CD4-positive, alpha-beta T cell treated with Interleukin-1 beta for 1 hour (primary cell): ENCODE measurements at places on chromosomes 13 and 19.

DNA sequence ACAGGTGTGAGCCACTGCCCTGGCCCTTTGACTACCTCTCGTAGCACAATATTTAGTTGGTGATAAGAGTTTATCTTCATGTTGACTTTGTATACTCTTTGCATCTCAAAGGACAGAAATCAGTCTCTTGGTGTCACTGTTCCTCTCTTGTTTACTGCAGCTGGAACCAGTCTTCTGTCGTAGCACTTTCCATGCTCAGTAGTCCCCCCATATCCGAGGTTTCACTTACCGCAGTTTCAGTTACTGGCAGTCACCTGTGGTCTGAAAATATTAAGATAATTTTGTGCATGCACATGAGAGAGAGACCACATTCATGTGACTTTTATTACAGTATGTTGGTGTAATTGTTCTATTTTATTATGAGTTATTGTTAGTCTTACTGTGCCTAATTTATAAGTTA, 49.1 kb downstream of the WASF3 start:
- no peak for DNase-seq

GRCh38 chr19:17767559-17767958, 16.3 kb downstream of the FCHO1 start:
- no peak for DNase-seq

DNA sequence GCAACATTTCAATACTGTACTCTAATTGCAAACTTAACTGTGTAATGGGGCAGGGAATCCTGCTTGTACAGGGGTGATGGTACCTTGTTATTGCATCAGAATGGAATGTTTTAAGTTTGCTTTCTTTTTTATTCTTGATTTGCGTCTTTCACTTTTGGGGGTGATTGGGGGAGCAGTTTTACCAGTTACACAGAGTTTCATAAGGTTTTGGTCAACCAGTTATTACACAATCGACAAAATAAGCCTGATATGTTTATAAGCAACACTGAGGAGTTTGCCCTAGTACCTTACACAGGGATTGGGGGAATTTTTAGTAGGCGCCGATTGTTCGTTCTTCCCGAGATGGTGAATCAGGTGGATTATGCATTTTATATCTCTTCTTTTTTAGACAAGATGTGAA, 2.7 kb downstream of the KLF5 start:
- DNase-seq = no peak

- DNase-seq = no peak
Observed at GRCh38 chr19:7376151-7376852, 27.6 kb downstream of the ARHGEF18 start.

GRCh38 chr13:33545492-33545891, 259.9 kb upstream of the STARD13 start:
- no peak for DNase-seq

DNA sequence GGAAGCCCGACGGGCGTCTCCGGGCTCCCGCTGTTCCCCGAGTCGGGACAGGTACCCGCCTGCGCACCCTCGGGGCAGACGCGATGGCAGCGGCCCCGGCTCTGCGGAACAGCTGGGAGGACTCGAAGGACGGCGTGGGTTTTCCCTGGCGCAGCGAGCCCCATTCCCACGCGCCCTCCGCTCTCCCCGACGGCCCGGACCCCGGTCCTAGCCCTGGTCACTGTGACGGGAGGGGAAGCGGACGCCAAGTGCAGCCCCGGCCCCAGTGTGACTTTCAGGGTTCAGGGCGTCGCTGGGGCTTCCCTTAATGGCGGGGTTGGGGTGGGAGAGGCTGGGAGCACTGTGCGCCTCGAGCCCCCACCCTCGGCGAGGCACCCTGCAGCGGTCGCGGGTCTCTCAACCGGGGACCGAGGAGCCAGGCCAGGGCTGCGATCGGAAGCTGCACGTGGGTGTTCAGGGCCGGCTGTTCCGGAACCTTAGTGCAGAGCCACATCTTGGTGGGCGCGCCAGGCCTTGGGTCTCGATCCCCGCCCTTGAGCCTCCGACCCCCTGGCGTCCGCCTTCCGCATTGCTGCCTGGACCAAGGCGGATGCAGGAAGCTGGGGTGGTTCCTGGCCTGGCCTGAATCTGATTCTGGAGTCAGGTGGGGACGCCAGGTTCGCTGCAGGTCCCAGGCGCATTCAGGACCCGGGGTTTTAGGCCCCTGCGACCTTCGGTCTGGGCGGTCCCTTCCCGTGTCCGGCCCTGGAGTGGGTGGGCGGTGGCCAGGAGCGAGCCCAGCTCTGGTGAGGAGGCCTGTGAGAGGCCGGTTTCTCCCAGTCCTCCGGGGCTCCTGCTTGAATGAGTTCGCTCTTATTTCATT, 3.5 kb downstream of the LGALS7B start:
- peak; percentile 39 for DNase-seq

DNA sequence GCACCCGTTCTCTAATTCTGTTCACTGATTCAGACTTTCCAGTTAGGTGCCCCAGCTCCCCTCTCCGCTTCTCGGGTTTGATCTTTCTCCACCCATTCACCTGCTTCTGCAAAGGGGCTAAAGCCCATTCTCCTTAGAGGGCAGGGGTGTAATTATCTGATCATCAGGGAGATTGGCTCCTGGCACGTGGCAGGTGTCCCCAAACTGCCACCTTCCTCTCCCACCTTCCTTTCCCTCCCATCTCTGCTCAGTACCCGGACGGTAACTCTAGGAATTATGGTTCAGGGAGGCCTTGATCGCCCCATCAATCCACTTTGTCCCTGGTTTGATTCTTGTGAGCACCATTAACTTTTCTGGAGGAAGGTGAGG, 212 bp downstream of the FFAR1 start:
- DNase-seq = no peak

DNA sequence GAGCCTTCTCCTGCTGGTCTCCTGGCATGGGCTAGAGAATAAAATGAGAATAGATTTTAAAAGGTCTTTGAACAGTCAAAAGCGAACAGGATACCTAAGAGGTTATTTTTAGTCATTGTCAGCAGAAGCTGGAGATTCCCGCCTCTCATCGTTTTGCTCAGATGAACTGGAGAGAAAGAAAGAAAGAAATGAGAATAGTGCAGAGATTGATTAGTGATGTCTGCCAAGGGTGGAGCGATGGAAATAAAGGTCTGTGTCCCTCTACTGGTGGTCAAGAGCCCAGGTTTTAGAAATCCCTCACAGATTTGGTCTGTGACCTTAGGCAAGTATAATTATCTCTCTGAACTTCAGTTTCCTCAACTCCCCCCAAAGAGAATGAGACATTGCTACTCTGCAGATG, 5.3 kb downstream of the NCAN start:
- DNase-seq = no peak

GRCh38 chr19:11446652-11447301, 11.3 kb downstream of the PRKCSH start:
- DNase-seq = peak; percentile 51

DNA sequence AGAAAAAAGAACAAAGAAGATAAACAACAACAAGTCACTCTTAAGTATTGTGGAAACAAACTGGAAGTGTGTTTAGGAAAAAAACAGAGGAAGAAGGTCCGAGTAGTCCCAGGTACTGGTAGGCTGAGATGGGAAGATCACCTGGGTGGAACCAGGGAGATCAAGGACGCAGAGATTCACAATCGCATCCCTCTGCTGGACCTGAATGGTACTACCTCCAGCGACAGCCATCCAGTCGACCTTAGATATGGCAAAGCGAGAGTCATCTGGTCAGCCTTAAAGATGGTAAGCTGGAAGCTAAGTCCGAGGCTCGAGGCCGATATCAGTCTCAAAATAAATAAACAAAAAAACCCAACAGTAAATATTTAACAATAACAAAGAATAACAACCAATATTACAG, 44.9 kb upstream of the ZNF91 start:
- DNase-seq = no peak

- no peak for DNase-seq
Observed at GRCh38 chr13:45621950-45622349, 6.4 kb upstream of the ERICH6B start.

DNA sequence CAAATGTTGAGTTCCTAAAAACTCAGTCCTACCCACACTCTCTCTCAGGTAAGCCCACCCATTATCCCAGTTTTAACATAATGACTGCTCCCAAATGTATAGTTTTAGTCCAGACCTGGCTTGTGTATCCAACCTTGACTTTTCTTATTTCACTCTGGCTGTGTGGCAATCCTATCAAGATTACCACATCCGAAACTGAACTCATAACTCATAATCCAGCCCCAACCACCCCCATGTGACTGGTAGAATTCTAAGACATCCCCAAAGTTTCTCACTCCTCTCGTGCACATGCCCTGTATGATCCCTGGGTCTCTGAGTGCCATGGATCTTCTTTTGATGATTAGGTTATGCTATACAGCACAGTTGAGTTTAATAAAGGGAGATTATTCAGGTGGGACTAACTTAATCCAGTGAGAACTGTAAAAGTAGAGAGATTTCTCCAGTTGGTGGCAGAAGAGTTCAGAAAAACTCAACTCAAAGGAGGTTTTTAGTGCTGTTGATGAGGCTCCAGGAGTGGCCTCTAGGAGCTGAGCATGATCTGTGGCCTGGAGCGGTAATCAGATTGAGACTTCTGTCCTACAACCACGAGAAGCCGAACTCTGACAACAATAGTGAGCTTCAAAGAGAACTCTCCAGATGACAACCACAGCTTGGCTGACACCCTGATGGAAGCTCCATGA, 413.4 kb downstream of the ZNF536 start:
- DNase-seq = no peak

- DNase-seq = no peak
Observed at GRCh38 chr13:111845621-111846351, 221.2 kb upstream of the SOX1 start.

- no peak for DNase-seq
Observed at GRCh38 chr13:35843272-35843671, 287.9 kb downstream of the DCLK1 start.

DNA sequence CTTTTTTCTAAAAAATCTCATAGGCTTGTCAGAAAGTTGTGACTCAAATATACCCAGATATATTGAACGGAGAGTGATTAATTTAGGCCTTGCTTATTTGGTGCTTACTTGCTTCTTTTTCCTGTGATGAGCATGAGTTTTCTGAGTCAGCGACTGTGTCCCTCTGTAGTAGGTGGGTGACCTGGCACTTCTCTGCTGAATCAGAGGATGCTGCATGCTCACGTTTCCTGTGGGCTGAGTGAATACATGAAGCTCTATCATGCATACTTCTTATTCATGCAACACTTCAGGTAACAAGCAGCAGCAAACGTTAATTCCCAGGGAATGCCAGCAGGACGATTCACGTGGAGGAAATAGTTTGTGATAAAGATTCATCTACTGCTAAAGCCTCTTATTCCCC, 245.0 kb downstream of the KLF5 start:
- DNase-seq = no peak

- DNase-seq = no peak
Observed at GRCh38 chr19:49111218-49111998, 2.8 kb upstream of the LIN7B start.

DNA sequence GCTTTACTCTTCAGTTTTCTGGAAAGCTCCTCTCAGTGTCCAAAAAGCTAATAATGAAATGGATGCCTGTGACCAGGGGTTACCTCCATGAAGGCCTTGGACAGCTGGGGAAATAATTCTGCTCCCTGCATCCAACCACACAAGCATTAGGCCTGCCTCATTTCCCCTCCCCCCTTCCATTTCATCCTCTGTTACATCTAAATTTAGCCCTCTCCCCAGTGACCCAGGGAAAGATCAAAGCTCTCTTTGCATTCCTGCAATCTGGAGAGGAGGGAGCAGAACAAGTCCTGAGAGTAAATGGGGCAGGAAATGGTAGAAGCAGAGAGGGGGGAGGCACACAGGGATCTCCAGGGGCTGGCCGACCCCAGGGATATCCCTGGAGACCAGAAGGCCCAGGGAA, 452.7 kb downstream of the TSHZ3 start:
- no peak for DNase-seq

DNA sequence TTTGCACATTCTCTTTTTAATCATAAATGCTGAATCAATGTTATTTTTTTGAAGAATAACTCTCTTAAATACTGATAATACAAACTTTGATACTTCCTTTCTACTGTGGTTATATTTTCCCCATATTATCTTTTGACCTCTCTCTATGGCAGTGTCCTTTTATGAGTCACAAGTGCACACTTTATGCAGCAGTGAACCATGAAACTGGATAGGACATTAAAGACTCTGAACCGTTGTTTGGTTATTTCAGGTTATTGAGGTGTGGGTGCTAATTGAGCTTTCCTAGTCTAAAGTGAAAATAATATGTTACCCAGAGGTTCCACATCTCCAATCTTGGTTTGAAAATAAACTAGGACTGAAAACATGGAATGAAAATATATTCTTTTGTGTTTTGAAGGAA, 71.4 kb downstream of the DGKH start:
- DNase-seq = no peak

DNA sequence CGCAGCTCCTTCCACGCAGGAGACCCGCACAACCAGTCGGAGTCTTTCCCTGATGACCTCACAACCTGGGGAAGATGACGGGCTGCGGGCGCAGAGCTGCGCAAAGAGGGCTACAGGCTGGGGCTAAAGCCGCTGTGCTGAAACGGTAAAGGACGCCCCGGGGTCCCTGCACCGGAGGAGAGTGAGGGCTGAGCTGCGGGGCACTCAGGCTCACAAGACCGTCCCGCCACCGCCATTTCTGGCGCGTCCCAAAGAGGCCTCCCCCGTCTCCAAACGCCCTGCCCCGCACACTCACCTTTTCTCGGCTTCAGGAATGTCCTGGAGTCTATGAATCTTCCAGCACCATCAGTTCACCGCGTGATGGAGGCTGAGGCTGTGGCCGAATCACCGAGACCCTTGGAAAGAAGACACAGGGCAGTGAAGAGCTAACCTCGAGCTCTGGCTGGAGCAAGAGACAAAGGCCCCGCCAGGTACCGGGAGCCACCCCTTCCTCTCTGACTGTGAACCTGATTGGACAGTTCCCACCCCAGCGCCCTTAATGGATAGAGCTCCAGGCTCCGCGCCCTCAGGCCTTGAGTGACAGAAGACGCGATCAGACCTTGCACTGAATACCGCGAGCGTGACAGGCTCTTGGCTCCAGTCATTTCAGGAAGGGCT, 41.8 kb upstream of the ZNF429 start:
- DNase-seq = peak; percentile 38

DNA sequence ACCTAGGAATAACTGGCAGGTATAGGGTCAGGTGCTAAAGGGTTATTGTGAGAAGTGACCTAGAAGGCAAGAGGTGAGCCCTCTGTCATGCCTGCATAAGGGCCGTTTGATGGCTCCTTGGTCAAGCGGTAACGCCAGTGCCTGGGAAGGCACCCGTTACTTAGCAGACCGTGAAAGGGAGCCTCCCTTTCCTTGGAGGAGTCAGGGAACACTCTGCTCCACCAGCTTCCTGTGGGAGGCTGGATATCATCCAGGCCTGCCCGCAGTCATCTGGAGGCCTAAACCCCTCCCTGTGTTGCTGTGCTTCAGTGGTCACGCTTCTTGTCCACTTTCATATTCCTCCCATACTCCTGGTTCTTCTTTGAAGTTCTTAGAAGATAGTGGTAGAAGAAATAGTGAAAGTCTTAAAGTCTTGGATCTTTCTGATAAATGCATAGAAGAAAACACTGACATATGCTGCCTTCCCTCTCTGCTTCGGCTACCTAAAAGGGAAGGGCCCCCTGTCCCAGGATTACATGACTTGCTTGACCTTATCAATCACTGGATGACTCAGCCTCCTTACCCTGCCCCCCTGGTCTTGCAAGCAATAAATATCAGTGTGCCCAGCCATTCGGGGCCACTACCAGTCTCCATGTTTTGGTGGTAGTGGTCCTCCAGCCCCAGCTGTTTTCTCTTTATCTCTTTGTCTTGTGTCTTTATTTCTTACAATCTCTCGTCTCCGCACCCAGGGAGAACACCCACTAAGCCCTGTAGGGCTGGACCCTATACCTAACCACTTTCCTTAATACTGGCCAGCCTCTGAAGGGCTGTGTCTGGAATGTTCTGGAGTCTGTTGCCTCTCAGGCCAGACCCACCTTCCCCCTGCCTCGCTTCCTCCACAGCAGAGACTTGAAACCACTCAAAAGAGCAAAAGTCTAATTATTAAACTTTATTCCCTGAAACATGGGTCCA, 16.1 kb upstream of the ABCC4 start:
- DNase-seq = no peak
